ENCODE measurements at places on chromosomes 16 and 17.

DNA sequence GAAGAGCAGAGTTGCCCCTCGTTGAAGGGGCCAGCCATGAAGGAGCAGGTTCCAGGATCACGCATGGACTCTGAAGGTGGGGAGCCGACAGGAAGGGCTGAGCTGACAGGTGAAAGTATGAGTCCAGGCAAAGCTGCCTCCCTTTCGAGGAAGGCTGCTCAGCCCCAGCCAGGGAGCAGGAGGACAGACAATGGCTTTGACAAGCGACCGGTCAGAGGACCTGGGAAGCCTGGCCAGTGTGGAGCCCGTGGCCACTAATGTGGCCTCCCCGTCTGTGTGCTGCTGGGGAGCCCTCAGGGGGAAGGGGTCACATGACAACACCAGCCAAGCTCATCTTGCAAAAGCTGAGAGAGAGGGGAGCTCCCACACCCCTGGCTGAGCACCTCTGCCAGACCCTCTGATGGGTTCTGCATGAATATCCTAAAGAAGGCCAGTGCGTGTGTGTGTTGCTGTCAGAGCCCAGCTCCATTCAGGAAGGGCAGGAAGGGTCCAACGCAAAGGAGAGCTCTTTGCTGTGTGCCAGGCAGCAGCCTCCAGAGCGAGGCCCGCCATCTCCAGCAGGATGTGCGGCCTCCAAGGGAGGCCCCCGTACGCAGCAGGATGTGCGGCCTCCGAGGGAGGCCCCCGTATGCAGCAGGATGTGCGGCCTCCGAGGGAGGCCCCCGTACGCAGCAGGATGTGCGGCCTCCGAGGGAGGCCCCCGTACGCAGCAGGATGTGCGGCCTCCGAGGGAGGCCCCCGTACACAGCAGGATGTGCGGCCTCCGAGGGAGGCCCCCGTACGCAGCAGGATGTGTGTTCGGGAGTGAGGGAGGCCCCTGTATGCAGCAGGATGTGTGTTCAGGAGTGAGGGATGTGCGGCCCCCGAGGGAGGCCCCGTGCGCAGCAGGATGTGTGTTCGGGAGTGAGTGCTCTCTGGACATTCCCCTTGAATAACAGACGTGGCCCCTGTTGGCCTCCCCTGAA lies 102.1 kb upstream of the CHMP6 start:
- peak; percentile 28 for DNase-seq

DNA sequence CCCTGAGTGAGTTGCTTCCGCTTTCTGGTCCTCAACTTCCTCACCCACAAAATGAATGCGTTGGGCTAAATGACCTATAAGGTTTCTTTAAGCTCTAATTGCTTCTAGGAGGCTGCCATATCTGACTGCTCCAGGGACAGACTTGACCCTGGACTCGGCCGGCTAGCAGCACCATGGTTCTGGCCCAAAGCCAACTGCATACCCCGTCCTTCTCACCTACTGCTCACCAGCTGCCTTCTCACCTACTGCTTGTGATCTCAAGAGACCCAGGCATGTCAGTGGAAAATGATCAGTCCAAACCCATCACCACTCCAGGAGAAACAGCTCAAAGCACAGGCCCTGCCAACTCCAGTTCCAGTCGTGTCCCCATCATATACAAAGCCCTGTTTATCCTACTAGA lies 124.3 kb upstream of the IRX5 start:
- no peak for DNase-seq

DNA sequence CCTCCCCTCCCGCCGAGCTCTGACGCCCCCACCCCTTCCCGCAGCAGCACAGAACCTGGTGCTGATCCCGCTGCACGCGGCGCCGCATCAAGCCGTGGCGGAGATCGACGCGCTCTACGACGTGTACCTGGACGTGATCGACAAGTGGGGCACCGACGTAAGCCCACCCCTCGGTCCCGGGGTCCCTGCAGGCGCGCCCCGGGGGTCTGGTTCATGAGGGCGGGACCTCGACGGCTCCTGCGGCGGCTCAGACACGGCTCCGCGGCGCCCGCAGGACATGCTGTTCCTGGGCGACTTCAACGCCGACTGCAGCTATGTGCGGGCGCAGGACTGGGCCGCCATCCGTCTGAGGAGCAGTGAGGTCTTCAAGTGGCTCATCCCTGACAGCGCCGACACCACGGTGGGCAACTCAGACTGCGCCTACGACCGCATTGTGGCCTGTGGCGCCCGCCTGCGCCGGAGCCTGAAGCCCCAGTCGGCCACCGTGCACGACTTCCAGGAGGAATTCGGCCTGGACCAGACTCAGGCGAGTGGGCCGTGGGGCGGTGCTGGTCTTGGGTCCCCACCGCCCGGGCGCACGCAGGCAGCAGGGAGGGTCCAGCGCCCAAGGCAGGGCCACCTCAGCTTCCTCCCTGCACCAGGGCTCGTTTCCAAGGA lies 1.4 kb downstream of the DNASE1L2 start:
- no peak for DNase-seq

DNA sequence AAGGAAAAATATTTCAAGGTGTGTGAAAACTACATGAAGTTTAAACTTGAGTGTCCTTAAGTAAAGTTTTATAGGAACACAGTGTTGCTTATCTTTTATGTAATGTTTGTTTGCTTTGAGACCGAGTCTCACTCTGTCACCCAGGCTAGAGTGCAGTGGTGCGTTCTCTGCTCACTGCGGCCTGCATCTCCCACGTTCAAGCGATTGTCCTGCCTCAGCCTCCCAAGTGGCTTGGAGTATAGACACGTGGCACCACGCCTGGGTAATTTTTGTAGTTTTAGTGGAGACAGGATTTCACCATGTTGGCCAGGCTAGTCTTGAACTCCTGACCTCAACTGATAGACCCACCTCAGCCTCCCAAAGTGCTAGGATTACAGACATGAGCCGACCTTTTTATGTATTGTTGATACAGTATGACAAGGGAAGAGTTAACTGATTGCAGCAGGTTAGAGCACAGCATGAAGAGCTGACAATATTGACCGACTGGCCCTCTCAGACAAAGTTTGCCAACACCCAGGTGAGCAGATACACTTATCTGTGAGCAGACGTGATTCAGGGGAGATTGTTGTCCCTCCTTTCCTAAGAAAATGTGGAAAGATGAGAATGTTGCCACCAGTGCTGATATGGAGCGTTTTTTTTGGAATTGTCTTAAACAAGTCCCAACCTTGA lies 373.7 kb downstream of the WWOX start:
- no peak for DNase-seq

DNA sequence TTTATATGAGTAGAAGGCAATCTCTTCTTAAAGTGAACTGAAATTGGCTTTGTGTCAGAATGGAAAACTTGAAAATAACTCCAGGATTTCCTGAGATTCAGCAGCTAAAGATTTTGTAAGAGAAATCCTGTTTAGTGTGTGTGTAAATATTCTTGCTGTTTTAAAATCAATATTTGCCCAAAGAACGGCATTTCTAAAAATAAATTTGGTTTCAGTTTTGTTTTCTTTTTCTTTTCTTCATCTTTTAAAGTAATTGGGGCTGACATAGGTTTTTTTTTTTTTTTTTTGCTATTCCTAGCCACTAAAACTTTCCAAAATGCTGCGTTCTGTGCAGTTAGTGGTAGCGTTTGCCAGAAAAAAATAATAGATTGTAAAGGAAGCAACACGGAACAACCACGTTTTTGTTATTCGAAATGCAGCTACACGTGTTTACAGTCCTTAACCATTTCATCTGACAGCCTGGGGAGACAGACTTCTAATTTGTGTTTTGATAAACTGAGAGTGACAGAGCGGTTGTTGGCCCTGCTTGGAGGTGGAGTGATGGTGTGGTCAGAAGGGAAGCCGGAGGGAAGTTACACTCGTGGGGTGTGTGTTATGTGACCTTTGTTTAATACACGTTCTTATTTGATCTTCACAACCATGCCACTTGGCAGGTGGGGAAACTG lies 21.6 kb upstream of the SMPD3 start:
- DNase-seq = no peak

GRCh38 chr16:84086341-84086740 lies 30.4 kb downstream of the MBTPS1 start:
- no peak for DNase-seq

DNA sequence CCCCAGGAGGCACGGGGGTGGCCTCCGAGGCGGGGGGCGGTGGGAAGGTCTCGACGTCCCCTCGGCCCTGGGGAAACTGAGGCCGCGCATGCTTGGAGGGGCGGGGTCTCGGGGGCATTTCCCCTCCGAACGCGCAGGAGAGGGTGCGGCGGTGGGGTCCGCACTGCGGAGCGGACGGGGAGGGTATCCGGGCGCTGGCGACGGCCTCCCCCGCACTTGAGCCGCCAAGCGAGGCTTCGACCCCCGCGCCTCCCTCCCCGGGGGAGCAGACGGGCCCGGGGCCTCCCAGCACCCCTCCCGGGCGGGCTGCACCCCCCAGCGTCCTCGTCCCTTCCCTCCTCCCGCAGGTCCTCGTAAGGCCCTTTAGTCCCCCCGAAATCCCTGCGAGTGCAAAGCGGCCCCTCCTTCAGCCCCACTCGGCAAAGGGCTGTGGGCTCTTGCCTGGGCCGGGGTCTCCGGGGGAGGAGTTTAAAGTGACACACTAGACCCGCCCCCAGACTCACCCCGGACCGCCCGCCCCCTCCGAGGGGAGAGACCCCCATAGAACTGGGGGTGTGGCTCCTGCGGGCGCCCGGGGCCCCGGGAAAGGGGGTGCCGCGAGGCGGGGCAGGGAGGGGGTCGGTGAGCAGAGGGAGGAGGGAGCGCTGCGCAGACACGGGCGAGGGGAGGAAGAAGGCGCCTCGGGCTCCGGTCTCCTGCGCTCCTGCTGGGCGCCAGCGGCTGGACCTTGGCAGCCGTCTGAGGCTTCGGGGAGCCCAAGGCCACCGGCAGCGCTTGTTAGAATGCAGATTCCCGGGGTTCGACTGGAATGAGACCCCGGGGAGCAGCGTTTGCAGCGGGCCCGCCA lies 632 bp downstream of the BAIAP3 start:
- DNase-seq = no peak
